Mammary epithelial cell (primary cell): ENCODE measurements at places on chromosomes 6 and 20. TPM values are rescaled to one million over a fixed set of nuclear protein-coding genes. Genes with fewer than 3 reads are reported as not detected.

Gene ADGRF1
- total RNA-seq: 10.0 TPM

Gene TAAR5
- not detected for total RNA-seq

Gene SLC35D3
- total RNA-seq: not detected

Gene TRIM15
- not detected for total RNA-seq
